ENCODE measurements at places on chromosomes 13 and 19.

GRCh38 chr13:59686798-59687394, 476.8 kb downstream of the DIAPH3 start:
- DNase-seq = peak; percentile 21

DNA sequence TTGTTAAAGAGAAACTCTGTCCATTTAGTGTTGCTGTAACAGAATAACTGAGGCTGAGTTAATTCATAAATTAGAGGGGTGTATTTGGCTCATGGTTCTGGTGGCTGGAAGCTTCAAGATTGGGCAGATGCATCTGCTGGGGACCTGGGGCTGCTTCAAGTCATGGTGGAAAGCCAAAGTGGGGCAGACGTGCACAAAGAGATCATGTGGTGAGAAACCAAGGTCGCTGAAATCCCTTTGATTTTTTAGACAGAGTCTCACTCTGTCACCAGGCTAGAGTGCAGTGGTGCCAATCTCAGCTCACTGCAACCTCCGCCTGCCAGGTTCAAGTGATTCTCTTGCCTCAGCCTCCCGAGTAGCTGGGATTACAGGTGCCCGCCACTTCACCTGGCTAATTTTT, 46.0 kb downstream of the RCBTB2 start:
- DNase-seq = no peak

DNA sequence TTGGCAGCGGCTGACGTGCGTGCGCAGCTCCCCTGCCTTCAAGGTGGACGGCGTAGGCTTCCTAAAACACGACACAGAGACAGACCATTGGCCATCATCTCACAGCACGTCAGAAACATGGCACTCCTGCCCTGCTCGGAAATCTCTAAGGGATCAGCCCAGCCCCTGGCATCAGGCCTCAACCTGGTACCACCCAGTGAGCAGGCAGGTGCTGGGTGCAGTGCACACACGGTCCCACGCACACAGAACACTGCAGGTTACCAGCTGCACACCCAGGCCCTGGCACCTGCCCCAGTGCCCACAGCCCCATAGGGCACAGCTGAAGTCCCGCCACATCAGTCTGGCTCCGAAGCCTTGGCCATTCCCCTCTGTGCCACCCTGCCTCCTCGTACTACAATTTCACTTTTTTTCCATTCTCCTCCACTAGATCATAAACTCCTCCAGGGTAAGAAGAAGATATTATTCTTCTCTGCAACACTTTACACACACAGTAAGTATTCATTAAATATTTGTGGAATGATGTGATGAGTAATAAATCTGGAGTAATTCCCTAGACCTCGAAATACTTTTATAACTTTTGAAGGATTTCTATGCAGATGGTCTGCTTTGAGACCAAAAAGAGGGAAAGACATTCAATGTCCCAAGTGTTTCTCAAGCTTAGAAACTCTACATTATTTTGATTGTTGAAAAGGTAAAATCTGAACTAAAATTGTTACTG, 156.4 kb downstream of the COL4A1 start:
- DNase-seq = no peak

- no peak for DNase-seq
These were observed 434.1 kb downstream of the FGF14 start for GRCh38 chr13:101967781-101968180.

GRCh38 chr13:99227909-99228688, 27.4 kb downstream of the UBAC2 start:
- DNase-seq = no peak

DNA sequence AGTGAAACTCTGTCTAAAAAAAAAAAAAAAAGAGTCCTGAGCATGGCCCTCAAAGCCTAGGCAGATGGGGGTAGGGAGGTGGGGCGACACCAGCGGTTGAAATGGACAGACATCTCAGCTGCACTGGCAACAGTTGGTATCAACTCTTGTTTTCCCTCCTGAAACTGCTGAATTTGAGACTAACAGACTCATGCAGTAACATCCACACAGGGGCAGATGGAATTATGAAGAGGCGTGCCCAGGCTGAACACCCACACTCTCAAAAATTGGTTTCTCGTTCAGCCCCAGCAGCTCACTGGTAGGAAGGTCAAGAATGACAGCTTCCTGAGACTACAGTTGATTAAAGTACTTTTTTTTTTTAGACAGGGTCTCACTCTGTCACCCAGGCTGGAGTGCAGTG, 24.1 kb downstream of the PBX4 start:
- no peak for DNase-seq

GRCh38 chr13:41599619-41600018, 142.3 kb downstream of the RGCC start:
- no peak for DNase-seq

GRCh38 chr19:33219261-33219815, 6.3 kb downstream of the SLC7A10 start:
- no peak for DNase-seq

DNA sequence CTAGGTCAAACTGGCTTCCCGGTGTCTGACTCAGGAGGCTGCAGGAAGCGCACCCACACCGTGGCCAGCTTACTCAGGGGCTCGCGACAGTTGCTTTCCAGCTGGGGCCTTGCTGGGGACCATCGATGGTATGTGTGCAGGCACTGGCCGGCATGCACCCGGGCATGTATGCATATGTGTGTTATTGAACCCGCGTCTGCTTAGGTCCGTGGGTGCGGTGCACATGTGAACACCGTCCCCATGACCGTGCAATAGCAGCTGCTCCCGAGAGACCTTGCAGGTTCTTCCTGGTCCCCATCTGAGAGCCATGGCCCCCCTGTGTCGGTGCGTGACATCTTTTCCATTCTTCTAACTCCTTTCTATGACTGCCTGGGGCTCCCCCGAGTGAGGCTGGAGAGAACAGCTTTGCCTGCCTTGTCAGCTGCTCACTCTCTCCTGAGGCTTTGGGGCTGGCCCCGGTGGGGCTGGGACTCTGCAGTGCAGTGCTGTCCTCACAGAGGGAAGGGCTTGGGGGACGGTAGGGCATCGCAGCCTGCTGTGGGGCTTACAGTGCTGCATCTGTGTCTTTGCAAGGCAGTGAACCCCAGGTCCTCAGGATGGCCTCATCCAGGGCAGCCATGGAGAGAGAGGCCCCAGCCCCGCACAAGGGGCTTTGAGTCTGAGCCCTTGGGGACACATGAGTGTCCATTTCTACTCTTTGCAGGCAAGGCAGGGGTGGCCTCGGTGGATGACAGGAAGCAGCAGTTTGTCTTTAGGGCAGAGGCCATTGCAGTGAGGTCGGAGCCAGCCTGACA, 65.1 kb downstream of the CHST8 start:
- DNase-seq = no peak

- DNase-seq = no peak
These were observed 1017.6 kb downstream of the PCDH9 start for GRCh38 chr13:66212511-66212910.

DNA sequence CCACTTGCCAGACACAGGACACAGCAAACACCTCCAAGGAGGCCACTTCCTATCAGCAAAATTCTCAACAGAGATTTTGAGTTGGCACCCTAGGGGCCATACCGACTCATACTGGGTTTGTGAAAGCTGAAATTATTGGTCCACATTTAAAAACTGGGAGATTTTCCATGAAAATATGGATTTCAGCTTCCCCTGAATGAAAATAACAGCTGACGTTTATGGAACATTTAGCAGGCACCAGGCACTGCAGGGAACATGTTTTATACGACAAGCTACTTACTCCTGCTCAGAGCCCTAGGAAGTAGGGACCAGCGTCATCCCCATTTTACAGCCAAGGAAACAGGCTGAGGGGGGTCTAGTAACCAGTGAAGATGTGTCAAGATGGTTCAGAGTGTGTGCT, 169.3 kb downstream of the IER2 start:
- no peak for DNase-seq

- no peak for DNase-seq
These were observed 1385.8 kb downstream of the PCDH9 start for GRCh38 chr13:65844266-65844841.

DNA sequence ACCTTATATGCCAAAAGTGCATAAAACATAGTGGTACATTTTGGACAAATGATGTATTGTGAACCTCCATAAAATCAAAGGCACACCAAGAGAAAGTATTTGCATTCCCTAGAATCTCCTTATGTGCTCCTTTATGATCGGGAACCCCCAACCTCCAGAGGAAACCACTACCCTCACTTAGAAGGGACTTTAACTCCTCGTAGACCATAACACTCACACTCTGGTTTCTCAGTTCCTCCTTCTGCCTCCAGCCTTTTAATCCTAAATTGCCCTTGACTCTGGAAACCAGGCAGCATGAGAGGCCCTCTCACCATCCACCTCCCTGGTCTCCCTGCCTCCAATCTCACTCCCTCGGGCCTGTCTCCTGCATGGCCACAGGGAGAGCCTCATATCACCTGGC, 9.8 kb upstream of the KCNN4 start:
- no peak for DNase-seq

Measured in DMS79 (cell line).